NT2/D1 (cell line): ENCODE measurements at places on chromosomes 1 and 21.

- DNase-seq = no peak
Measured at GRCh38 chr1:70072231-70072751, 133.1 kb downstream of the LRRC40 start.

DNA sequence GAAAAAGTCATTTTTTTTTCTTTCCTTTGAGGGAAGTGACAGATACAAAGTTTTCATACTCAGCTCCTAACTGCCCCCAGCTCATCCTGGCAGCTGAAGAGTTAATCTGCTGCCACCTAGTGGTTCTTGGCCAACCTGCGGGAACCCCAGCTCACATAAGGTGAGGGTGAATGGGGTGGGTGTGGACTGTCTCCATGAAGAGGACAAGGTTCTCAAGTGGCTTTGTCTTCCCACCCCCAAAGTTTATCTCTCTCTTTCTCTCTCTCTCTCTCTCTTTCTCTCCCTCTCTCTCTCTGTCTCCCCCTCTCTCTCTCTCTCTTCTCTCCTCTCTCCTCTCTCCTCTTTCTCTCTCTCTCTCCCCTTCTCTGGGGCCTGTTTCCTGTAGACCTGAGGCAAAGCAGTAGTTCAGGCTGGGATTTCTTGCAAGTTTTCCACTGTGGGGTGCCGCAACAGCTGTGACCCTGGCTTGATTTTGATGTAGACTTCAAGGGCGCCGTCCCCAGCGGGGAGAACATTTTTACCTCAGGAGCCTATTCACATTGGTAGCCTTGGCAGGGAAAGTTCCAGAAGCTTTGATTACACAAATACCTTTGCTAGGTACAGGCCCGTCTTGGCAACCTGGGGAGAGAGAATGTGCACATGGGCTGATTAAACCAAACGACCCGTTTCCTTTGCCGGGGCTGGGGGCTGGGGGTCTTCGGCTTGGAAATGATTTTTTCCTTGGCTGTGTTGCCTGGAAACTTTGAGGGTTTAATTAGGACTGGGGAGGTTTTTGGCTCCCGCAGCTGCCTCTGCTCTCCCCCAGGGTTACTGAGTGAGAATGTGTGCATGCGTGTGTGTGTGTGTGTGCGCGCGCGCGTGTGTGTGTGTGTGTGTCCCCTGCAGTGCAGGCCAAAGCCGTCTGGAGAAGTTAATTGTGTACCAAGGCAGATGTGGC is 135.9 kb downstream of the TM2D1 start:
- DNase-seq = peak; percentile 83

GRCh38 chr1:42282024-42282579 is 52.9 kb downstream of the FOXJ3 start:
- DNase-seq = no peak

DNA sequence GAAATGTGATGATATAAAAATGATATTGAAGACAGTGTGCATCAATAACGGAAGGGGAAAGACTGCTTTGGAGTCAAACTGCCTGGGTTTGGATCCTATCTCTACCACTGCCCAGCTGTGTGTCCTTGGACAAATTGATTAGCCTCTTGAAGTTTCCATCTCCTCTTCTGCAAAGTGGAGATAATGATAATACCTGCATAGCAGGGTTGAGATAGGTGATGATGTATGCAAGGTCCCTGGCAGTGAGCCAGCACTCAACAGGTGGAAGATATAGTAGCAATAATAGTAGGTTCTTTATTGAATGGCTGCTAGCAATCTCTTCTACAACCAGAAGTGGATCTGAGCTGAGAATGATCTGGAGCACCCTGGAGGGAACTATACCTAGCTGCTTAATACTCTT is 166.7 kb downstream of the MIS18A start:
- no peak for DNase-seq

DNA sequence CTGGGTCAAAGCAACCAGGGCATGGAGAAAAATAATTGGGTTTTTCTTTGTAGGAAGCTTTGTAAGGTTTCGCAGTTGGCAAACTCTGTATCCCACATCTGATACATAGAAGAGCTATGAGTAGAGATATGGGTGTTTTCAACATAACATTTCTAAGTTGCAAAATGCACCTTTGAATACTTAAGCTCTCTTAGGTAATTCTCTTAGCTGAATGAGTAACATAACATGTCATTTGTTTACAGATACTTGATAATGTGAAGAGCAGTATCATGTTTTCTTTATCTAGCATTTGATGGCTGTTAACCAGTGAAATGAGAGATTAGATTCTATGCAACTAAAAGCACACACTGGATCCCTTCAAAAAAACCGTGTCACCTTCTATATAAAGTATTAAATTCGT is 21.6 kb downstream of the RAVER2 start:
- DNase-seq = no peak

DNA sequence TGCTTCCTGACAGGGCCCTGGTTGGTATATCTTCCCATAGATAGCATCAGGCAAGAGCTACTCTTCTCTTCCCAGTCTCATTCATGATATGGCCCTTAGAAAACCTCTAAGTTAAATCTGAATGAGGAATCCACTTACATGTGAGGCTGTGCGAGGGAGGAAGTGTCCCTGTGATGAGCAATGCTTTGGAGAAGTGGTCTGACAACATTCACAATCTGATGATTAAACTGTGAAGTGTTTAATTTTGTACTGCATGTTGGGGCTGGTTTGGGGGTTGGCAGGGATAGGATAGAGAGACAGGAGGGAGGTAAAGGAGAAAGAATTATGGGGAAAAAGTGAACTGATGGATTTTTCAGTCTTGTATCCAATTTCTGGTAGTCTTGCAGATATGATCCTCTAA is 421.2 kb upstream of the DAB1 start:
- DNase-seq = no peak

GRCh38 chr1:43052786-43053439 is 94.2 kb upstream of the SLC2A1 start:
- no peak for DNase-seq

- DNase-seq = no peak
Measured at GRCh38 chr1:22223176-22223575, 80.3 kb upstream of the WNT4 start.

- no peak for DNase-seq
Measured at GRCh38 chr1:13786541-13786940, 86.6 kb downstream of the PRDM2 start.

- DNase-seq = no peak
Measured at GRCh38 chr1:16906873-16907272, 11.1 kb downstream of the RNU1-2 start.

DNA sequence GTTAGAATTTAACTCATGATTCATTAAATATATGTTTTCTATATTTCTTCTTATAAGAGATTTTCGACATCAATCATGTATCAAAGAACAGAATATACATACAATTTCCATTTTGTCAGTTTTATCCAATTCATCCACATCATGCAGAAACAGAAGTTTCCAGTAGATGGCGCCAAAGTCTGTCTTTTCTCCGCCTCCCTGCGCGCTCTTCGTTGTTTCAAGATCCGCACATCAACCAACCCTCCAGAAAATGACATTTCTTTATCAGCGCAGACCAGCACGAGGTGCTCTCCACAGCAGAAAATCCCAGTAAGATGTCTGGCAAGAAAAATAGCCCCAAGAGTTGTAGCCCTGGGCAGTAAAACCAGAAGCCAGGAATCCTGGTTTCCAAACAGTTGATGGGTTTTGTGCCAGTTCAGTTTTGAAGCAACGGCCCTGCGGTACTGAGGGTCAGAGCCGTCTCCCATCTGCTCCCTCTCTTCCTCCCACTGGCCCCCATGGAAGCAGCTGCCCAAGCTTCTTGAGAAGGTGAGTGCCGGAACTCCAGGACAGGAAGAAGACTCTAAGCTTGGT is 38.6 kb upstream of the GPR137B start:
- peak; percentile 47 for DNase-seq

DNA sequence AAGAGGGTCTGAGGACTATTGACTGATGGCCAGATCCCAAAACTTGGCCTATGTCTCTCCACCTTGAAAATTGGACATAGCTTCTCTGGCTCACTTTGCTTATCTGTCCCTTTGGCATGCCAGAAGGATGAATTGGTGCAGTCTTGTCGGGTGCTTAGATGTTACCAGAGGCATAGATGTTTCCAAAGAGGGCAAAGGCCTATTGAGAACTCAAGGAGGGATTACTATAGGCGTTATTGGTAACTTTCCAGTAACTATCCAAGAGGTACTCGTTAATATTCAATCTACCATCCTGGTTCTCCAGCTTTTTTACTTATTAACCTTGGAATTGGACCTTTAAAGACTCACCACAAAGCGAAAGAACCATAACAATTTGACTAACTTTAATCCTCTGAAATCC is 368.3 kb upstream of the ESRRG start:
- DNase-seq = no peak

DNA sequence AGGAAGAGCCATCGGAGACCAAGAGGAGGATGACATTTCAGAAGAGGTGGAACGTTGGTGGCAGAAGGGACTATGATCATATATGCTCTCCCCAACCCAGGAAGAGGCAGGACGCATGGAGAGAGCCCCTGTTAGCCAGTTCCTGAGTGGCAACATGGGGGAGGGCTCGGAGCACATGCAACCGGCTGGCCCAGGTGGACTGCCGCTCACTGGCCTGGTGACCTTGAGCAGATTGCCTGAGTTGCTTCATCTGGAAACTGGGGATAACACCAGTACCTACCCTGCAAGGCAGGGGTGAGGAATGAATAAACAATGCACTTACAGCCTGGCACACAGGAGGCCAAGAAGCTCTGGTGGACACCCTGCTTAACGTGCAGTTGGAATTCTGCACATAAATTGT is 29.0 kb downstream of the SYT6 start:
- no peak for DNase-seq

GRCh38 chr1:166721145-166721544 is 118.1 kb upstream of the POGK start:
- peak; percentile 28 for DNase-seq

DNA sequence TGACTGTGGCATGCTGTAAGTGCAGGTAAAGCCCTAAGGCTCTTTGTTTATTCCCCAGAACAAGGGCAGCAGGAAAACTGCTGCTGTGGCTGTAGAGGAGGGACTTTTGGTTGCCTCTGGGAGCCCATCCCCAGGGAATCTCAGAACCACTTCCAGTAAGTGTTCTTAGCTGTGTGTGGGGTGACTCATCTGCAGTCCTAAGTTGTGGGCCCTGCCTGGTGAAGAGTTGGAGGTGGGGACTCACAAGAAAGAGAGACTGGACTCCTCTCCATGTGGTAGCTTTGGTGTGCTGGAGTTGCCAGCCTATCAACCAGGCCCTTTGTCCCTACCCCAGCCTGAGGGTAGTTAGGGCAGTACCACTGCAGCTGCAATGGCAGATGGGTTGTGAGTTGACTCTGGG is 24.0 kb upstream of the DENND1B start:
- DNase-seq = no peak

GRCh38 chr1:3944578-3945125 is 44.6 kb upstream of the C1orf174 start:
- DNase-seq = no peak

DNA sequence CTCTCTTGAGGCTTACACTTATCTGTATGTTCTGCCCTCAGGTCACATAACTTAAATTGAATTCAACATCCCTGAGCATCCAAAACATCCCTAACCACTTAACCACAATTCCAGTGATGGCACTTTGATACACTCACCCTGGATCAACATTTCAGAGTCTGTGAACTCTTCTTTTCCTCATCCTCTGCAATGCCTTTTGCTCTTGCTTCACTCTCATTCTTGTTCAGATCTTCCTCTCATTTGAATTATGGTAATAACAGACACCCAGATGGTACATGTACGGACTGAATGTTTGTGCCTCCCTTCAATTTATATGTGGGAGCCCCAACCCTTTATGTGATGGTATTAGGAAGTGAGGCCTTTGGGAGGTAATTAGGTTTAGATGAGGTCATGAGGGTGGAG is 33.4 kb downstream of the PTGER3 start:
- no peak for DNase-seq

DNA sequence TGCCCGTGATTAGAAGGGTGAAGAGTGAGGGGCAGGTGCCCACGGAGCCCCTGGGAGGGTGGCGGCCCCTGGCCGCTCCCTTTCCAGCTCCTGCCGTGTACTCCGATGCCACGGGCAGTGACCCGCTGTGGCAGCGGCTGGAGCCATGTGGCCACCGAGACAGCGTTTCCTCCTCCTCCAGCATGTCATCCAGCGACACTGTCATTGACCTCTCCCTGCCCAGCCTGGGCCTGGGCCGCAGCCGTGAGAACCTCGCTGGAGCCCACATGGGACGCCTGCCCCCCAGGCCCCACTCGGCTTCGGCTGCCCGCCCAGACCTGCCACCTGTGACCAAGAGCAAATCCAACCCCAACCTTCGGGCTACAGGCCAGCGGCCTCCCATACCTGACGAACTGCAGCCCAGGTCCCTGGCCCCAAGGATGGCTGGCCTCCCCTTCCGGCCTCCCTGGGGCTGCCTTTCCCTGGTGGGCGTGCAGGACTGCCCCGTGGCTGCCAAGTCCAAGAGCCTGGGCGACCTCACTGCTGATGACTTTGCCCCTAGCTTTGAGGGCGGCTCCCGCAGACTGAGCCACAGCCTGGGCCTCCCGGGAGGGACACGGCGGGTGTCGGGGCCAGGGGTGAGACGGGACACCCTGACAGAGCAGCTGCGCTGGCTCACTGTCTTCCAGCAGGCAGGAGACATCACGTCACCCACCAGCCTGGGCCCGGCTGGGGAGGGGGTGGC is 22.0 kb downstream of the PANK4 start:
- DNase-seq = no peak

- DNase-seq = no peak
Measured at GRCh38 chr1:92934395-92935378, 26.6 kb downstream of the DIPK1A start.

DNA sequence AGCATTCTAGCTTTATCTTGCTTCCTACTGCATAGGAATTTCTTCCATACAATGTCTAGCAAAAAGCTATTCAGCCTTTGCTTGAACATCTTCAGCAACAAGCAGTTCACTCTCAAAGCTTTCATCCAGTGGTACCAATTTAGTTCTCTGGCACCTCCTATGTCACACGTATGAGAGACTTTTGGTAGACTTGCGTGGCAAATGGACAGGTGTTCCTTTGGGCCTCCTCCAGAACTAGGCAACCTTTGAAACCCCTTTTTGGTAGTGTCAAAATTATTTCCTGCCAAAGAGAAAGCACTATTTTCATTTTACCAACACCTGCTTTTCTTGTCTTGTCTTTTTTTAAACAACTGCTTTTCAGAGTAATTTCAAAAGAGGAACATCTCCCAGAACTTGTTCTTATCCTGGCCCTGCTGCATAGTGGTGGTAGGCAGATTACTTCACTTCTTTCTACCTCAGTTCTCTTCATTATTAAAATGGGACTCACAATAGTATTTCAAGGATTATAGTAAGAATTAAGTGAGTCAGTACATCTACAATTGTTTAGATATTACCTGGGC is 122.4 kb downstream of the MAST2 start:
- DNase-seq = no peak

DNA sequence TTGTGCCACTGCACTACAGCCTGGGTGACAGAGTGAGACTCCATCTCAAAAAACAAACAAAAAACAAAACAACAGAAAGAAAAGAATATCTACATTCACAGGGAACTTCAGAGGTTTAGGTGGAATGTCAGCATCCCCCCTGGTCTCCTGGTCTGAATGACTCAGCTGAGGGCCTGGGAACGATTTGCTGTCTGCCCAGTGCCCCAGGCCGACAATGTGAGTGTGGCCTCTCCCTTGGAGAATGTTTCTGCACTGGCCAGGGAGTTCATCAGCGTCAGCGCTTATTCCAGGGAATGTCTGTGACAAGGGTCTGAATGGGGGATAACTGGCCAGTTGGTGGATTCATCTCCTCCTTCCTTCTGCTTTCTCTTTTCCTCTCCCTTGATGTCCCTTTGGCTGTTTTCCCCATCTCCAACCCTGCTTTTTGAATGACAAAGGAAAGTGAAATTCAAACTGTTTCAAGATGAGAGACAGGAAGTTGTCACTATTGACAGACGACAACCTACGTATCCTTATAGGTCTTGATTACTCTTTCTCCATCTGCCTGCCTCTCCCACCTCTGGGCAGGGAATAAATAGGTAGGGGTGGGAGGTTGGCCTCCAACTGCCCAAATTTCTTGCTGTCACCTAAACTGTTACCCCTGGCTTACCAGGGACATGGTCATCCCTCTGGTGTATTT is 213.1 kb downstream of the HHAT start:
- peak; percentile 72 for DNase-seq
